ENCODE measurements at places on chromosomes 5 and 9.

DNA sequence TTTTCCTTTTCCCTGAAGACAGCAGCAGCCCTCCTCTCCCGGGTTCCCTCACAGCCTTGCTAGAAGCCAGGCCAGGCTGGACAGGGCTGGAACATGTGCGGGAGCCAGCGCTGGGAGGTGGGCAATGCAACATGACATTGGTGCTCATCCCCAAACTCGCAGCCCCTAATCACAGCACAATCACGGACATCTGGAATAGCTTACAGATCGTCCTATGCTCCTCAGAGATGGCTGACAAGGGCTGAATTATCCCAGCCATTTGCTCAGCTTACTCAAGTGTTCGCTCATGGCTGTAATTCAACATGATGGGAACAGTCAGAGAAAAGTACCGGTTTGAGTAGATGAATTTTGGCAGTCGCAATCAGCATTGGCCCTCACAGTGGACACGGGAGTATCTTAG lies 49.8 kb downstream of the FSTL4 start:
- DNase-seq = no peak

DNA sequence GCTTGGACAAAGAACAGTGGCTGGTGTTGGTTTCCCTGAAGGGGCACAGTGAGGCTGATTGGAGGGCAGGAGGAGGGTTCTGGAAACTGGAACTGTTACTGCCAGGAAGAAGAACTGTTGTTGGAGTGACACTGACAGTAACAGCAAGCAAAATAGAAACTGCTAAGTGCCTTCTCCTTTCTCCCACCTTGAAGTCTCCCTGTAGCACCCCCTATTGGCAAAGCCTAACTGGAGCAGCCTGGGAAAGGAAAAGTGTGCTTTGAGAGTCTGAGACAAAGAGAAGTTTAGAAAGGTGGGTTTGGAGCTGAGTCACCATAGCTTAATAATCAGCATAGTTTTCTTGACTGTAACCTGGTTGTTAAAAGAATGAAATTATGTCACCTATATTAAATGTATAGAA lies 2.5 kb upstream of the TMEM174 start:
- DNase-seq = no peak

GRCh38 chr9:86822006-86822801 lies 125.1 kb downstream of the GAS1 start:
- no peak for DNase-seq

DNA sequence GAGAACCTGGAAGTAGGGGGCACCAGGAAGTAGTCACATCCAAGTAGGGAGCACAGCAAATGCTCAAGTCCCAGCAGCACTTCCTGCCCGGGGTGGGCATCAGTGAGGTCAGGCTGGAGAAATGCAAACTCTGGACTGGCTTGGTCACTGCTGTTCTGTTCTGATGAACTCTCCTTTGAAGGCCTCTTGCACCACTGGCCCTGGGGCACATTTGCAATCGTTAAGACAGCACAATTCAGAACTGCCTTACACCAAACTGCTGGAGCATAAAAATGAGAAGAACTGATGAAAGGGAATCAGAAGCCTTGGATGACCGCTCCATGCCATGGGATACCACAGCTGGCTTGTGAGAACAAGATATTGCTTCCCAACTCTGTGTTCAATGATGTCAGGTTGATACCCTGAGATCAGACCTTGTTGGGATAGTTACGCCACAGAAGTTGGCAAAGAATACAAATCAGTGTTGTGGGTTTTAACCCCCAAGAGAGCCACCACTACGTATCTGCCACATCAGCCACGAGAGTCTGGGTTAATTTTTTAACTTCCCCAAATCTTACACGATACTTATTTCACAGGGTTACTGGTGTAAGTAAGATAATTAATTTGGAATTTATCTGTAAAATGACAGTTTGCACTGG lies 42.3 kb upstream of the ZSWIM6 start:
- no peak for DNase-seq

- peak; percentile 37 for DNase-seq
These were observed 99.0 kb upstream of the SLC1A3 start for GRCh38 chr5:36507332-36507952.

DNA sequence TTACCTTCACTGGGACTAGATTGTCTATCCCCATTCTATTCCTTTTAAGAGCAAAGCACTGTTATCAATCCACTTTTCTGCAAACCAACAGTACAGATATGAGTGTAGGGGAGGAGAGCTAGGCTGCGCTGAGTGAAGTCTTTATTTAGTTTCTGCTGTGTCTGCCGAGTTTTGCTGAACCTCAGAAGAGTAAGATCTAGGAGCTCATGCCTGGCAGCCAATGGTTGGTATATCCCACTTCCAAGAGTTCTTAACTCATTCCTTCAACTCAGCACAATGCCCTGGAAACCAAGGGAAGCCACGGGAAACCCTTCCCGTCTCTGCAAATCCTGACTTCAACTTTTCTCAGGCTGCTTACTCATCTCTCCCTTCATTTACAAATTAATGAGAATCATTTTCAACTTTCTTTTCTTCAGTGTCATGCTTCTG lies 58.0 kb upstream of the JAK2 start:
- no peak for DNase-seq

GRCh38 chr5:14457476-14457875 lies 124.1 kb upstream of the OTULINL start:
- DNase-seq = no peak

DNA sequence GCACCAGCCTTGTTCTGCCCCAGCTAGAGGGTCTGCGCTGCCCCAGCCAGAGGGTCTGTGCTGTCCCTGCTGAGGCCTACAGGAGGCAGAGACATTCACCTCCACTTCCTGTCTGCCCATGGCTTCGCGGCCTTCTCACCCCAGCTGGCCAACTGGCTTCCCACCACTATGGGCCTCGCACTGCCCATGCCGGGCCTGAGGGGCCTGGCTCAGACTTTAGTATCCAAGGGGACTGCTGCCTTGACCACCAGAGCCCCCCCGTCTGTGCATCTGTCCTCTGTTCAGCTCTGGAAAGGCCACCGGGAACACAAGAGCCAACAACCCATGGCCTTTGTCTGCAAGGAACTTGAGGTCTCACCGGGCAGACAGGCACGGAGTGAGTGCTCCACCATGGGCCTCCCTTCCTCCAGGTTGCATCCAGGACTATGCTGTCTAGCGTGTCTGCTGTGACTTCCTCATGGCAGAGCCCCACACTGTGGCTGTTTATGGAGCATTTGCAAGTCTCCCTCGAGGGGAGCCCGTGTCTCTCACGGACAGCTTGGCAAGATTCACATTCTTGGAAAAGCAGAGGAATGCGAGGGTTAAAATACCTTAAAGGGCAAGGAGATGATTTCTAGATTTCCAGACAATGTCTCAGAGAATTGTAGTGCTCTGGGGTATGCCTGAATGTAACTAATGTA lies 1.7 kb downstream of the DCANP1 start:
- no peak for DNase-seq

- DNase-seq = no peak
These were observed 1143.2 kb upstream of the CDH6 start for GRCh38 chr5:30050056-30050815.

- no peak for DNase-seq
These were observed 46.8 kb upstream of the HAPLN1 start for GRCh38 chr5:83767409-83767992.

DNA sequence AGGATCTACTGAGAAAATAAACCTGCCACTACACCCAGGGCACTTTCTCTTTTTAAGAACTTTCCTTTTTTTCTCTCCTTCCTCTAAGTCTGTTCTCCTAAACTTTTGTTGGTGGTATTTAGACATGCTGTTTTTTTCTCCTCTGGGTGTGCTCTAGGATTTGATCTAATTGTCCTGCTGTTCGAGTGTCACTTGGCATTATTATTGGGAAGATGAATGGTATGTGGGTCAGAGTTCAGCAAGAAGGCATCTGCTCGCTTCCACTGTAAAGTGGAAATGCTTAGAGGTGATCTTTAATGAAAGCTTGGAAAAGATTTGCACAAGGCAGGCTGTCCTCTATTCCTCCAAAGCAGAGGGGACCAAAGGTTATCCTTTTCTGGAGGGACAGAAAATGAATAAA lies 1.3 kb upstream of the PLPPR1 start:
- DNase-seq = no peak

DNA sequence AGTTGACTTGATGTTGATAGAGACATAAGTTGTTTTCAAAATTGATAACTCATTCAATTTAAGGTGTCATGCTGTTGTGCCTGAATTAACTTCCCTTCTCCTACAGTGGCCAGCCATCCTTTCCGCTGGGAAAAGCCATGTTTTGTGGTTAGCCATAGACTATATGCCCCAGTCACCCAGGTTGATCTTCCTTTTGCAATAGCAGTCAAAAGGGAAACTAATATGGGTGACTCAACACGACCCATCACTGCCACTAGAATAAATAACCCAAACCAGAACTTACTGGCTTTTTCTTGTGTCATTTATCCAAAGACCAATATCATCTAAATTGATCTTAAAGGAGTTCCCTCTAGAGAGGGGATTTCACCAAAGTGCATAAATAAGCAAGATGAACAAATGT lies 87.4 kb downstream of the PTCD2 start:
- no peak for DNase-seq

DNA sequence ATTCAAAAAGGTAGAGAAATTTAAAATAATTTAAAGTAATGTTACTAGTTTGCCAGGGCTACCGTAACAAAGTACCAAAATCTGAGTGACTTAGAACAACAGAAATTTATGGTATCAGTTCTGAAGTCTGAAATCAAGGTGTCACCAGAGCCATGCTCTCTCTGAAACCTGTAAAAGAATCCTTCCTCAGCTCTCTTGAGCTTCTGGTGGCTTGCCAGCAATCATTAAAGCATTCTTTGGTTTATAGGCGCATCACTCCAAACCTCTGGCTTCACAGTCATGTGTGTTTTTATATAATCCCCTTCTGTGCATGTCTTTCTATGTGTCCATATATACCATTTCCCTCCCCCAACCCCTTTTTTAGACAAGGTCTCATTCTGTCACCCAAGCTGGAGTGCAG lies 220.3 kb downstream of the COX7C start:
- no peak for DNase-seq

DNA sequence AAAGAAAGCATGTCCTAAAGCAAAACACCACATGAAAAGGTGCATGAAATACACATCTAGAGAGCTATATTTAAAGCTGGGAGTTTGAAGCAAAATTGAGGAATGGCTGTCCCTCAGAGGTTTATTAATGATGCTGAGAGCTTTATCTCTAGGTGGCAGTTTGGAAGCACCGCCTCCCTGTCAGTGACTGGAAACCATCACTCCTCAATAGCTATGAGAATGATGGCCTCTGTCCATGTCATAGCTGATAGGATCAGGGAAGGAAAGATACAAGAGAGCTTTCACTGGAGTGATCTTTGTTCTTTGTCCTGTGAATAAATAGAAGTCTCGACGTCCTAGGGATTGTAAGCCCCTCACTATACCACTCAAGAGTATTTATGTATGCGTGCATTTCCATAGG lies 110.5 kb downstream of the NUDT12 start:
- DNase-seq = no peak

DNA sequence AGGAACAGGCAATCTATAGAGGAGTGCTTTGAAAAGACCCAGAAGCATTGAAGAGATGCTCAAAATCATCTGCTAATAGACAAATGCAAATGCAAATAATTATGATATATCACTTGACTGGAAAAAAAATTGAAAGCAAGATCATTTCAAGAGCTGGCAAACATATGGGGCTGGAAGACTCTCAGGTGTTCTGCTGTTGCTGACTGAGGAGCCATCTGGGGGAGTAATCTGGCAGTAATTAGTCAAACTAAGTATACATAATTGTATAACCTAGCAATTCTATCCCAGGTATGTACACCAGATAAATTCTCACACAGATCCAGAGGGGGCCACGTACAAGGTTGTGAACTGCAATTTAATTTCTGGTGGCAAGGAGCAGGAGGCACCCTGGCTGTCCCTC lies 4.6 kb upstream of the HMHB1 start:
- DNase-seq = no peak

- no peak for DNase-seq
These were observed 802 bp downstream of the CCDC107 start for GRCh38 chr9:35658968-35659220.

- no peak for DNase-seq
These were observed 72.3 kb downstream of the C9orf153 start for GRCh38 chr9:86187121-86187520.

GRCh38 chr9:130636648-130637020 lies 27.8 kb upstream of the PRDM12 start:
- DNase-seq = no peak

DNA sequence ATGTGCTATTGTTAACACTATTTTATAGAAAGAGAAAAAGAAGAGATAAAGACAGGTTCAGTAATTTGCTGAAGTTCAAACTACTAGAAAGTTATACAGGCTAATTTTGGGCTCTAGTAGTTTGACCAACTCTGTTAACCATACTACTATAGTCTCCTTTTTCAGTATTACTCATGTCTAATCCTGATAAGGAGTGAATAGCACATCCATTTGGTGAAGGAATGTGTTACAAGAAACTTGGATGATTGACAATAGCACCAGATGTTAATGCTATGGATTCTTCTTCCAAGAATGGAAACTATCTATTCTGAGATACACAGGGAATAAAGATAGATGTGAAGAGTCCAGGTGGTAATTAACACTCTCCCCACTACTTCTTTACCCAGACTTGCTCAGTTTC lies 677.3 kb downstream of the PRELID2 start:
- DNase-seq = no peak

DNA sequence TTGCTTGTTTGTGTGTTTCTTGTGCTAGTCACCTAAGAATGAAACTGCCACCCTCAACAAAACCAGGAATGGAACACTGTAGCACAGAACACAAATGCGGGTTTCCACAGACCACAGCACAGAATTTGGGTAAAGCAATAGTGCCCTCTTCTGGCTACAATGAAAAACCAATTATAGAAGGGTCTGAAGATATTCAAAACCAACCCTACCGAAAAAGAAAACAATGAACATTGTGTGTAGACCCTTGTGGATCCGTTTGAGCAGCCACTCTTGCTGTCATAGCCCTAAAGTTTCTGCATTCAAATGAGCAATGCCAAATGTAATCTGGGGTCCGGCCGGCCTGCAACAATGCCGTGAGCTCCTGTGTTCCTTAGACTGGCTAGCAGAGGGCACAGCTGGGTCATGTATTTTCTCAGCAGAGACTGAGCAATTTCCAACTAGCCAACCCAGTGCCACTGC lies 8.3 kb upstream of the ENC1 start:
- DNase-seq = no peak

- no peak for DNase-seq
These were observed 85.8 kb downstream of the TAF11L14 start for GRCh38 chr5:17720071-17720470.

DNA sequence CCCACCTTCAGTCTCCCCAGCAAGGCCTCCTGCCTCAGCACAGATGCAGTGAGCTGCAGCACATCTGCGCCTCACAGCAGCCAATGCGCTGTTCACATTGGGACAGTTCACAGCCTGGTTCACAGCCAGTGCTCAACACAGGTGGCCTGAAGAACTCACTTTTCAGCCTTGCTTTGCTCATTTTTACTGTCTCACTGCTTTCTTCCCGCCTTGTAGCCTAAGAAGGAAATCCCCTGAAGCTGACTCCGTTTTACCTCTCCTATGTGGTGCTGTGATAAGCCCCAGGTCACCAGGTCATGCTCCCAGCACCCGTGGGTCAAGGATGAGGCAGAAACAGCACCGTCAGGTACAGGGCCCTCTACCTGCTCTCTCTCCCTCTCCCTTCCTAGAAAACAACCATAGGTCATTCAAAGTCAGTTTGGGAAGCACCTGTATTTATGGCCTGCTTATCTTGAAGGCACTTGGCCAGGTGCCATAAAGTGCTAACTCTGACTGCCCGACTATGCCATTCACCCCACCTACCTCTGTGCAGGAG lies 1.1 kb downstream of the GCNT4 start:
- no peak for DNase-seq

Measured in T-helper 17 cell (primary cell).